ENCODE measurements at places on chromosomes 2 and 18.

DNA sequence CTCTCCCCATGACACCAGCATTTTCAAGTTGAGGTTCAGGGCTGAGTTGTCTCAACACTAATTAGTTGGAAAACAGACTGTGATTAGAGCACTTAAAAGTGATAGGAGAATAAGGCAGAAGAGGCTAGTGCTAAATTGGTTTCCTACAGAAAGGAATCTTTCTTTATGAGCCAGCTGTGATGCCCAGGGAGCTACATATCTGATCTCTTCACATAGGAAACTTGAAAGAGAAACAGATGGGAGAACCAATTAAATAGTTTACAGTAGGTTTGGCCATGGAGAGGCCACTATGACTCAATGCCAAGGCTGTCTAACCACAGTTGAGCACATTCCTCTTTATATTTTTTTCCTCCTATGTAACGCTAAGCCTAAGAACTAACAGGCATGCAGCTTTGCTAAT, 418.3 kb upstream of the CYRIA start:
- DNase-seq: no peak

DNA sequence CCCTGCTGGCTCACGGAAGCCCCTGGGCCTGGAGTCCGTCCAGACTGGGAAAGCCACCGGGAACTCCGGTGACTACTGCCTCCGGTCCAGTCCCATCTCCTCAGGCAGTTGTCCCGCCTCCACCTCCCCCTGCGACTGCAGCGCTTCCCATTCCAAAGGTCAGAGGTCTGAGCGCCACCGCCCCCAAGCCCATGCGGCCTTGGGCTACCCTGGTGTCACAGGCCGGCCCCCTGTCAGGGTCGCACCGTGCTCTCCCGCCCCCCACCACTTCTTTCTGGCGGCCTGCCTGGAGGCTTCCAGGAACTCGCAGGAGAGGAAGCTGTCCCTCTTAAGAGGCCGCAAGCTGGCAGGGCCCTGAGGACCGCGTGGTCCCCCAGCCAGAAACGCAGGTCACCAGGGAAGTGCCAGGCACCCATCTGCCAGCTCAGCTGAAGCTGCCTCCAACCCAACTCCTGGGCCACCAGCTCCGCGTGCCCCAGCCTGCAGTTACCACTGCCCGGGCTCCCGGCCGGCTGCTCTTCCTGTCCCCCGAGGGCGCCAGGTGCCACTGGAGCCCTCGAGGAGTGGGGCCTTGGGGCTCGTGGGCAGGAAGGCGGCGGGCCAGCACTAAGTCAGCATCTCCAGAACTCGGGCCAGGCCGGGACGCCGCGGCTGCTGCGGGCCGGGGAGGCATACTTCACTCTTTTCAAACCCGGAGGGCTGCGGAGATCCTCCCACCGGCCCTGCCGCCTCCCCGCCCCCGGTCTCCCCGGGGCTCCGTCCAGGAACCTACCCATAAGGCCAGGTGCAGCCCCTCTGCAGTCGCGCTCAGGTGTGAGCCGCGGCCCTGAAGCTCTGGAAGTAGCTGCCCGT, 83.3 kb upstream of the POMC start:
- no peak for DNase-seq

- no peak for DNase-seq
Observed at GRCh38 chr2:176247859-176248258, 21.4 kb upstream of the MTX2 start.

DNA sequence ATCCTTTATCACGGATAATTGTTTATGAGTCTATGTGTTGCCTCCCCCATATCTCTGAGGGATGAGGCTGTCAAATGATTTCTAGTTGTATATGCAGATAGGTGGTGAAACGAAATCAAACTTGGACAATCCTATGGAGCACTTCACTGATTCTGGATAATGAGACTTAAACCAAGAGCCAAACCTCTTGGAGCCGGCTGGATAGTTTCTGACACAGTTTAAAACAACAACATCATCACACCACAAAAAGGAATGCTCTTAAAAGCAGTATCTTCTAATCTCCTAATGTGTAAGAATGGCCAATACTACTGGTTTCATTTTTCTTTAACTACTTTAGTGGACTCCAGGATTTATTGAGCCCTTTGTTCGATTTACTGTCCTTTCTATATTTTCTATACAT, 36.5 kb downstream of the SPHKAP start:
- no peak for DNase-seq

GRCh38 chr2:46942143-46942526, 26.5 kb upstream of the MCFD2 start:
- peak; percentile 73 for DNase-seq

- no peak for DNase-seq
Observed at GRCh38 chr2:179636100-179636980, 225.1 kb downstream of the ZNF385B start.

GRCh38 chr18:63511285-63511684, 30.9 kb upstream of the SERPINB12 start:
- DNase-seq: no peak

DNA sequence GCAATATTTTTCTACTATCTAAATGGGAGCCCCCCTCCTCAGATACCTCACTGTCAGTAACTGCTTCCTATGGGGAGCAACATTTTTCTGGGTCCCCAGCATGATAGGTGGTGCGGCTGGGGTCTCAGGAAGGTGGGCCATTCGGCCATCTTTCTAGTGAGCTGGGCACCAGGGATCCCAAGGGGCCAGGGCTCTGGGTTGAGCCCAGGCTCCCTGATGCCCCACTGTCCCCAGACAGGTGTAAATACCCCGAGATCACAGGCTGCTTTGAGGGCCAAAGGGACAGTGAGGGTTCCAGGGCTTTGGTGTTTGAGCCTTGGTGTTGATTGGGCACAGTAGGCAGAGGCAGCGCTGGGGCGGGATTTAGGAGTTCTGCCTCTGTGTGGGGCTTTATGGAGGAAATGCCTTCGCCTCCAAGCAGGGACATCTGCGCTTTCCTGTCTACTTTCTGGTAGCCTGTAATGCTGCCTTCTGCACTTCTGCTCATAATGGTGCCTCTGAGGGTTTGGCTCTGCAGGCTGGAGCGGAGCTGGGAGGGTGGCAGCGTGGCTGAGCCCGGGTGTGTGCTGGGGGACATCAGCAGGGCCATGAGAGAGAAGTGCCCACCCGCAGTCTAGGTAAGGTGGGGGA, 5.3 kb downstream of the ITM2C start:
- no peak for DNase-seq

DNA sequence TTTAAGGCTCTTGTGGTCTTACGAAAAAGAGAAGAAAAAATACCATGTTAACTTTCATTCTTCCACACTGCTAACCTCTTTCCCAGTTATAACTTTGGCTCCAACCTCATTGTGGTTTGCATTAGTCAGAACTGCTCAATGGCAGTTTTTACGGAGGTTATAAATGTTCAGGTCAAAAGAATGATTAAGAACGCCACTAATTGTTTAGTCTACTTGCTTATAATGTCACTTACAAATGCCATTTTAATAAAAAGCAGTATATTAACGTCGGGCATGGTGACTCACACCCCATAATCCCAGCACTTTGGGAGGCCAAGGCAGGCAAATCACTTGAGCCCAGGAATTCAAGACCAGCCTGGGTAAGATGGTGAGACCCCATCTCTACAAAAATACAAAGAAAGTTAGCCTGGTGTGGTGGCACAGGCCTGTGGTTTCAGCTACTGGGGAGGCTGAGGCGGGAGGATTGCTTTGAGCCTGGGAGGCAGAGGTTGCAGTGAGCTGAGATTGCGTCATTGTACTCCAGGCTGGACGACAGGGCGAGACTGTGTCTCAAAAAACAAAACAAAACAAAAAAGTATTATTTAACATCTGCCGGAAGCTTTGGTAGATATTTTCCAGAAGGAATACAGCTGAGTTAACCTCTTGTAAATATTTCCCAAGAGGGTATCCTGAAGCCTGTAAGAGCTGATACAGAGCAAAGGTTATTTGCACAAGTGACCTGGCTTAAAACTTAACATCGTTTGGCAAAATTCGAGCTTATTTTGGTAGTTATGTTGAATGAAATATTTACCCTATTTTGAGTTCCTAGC, 5.1 kb downstream of the AGPS start:
- DNase-seq: no peak

DNA sequence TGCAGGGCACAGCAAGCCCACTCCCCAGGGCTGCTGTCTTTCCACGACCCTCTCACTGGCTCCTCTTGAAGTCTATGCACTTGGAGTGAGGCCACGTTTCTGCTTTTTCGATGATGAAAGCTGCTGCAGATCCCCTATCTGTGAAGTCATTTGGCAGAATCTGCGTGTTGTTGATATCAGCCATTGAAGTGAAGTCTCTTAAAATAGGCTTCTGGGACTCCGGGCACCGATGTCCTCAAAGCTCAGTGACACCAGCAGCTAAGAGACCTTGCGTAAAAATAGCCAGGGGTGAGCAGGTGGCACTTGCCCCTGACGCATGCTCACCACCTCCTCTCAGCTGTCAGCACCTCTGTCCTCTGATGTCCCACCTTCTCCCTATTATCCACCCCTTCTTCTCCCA, 89.4 kb upstream of the FHL2 start:
- DNase-seq: no peak

- no peak for DNase-seq
Observed at GRCh38 chr2:127012215-127012614, 94.7 kb downstream of the BIN1 start.

GRCh38 chr2:25905126-25905525, 26.8 kb upstream of the ASXL2 start:
- DNase-seq: no peak

GRCh38 chr2:45283764-45284620, 274.7 kb upstream of the SIX2 start:
- no peak for DNase-seq

DNA sequence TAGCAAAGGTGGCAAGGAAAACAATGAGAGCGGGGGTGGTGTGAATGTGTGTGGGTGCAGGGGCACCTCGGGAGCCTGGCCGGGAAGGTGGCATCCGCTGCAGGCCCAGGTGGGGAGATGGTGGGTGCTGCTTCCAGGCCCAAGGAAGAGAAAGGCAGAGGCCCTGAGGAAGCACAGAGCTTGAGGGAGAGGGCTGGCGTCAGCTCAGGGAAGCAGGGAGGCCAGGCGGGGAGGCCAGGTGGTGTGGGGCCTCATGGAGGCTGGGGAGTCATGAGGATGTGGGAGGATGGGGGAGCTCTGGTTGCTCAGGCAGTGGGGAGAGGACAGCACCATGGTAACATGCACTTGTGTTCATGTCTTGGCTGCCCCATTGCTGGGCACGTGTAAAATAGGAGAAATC, 43.3 kb downstream of the AGAP1 start:
- no peak for DNase-seq

GRCh38 chr2:224847381-224847780, 131.2 kb upstream of the CCDC195 start:
- no peak for DNase-seq

DNA sequence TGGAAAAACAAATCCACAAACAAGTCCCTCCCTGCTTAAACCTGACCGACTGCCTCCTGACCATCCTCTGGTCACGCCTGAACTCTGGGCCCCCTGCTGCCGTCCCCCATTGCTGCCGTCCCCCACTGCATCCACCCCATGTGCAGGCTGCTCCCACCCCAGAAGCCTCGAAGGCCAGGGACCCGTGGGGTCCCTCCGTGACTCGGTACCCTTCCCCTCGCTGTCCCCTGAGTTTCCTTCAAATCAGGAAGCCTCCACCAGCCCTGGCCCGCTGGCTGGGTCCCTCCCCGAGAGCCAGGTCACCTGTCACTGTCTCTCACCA, 17.9 kb upstream of the AGXT start:
- no peak for DNase-seq
